ENCODE measurements at places on chromosomes 7 and 10.
A peak's percentile ranks its signal among the peaks of the same experiment; 100 is the strongest.

DNA sequence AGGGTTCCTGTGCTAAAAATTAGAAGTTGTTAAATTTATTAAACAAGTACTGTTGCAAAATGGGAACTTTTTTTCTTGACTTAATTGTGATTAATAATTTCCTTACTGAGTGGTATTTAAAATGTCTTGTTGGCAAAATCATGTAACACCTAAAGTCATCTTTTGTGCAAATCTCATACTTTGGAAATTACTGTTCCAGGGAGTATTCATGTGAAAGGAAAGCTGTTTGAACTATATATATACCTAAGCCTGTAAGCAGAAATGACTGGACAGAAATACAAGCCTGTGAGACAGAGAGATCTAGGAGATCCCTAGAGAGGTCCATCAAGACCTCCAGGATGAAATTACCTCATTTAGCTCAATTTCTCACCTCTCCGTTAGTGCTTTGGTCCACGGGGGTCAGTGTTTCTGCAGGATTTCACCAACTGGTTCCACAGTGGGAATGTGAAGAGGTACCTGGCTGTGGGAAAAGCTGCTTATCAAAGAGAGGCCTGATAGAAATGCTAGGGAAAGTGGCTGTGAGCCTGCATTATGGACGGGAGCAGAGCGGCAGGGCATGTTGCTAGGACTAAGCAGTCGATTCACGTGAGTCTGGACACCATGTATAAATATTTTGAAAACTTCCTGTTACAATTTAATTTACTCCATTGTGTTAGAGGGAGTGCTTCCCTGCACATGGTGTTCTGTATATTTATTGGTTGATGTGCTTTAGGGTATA, 7.9 kb downstream of the LUC7L2 start:
- no peaks in the 10 kb centered on the region for H3K36me3 ChIP-seq
- no peak overlapping the region for H3K4me3 ChIP-seq
- H3K4me1 ChIP-seq = no peaks in the 10 kb centered on the region
- no peak for DNase-seq
- no peaks in the 10 kb centered on the region for H3K27me3 ChIP-seq

GRCh38 chr10:69223028-69223342, 2.9 kb downstream of the HKDC1 start:
- H3K4me3 ChIP-seq = no peak overlapping the region
- H3K27me3 ChIP-seq = no peaks in the 10 kb centered on the region
- no peaks in the 10 kb centered on the region for H3K36me3 ChIP-seq
- peaks cover 6% of the 10 kb centered on the region for H3K4me1 ChIP-seq
- DNase-seq = no peak

DNA sequence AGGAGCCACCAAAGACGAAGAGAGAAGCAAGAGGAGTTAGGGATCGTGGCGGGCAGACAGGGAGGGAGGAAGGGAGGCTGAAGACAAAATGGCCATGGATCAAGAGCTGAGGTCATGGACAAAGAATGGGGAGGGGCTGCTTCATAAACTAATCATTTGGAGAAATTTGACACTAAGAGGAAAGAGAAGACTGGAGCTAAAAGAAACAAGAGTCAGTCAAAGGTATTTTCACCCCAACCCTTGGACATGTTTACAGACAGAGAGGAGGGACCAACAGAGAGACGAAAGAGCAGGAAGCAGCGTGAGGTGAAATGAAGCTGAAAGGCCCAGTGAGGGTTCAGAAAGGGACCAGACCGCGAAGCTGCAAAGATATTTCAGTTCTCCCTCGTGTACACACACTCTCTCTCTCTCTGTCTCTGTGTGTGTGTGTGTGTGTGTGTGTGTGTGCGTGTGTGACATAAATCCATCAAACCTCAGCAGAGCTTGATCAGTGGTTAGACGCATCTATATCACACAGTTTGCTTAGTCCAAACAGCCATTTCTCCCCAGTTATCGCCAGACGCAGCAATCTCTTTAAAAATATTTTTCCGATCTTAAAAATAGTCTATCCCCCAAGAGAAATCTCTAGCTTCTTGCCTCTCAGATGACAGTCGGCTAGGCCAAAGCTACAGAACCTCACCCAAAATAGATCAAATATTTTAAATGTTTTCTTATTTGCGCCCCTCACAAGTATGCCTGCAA, 12.5 kb upstream of the CALD1 start:
- no peaks in the 10 kb centered on the region for H3K36me3 ChIP-seq
- H3K4me1 ChIP-seq = no peaks in the 10 kb centered on the region
- no peak overlapping the region for H3K4me3 ChIP-seq
- H3K27ac ChIP-seq = peak overlapping the region; percentile 73
- no peak for DNase-seq

GRCh38 chr7:103560136-103560535, 114.1 kb upstream of the SLC26A5 start:
- H3K4me3 ChIP-seq = no peak overlapping the region
- no peaks in the 10 kb centered on the region for H3K36me3 ChIP-seq
- H3K4me1 ChIP-seq = no peaks in the 10 kb centered on the region
- no peak overlapping the region for H3K27ac ChIP-seq
- DNase-seq = no peak

GRCh38 chr7:100629117-100629716, 12.1 kb downstream of the TFR2 start:
- H3K27me3 ChIP-seq = no peaks in the 10 kb centered on the region
- H3K36me3 ChIP-seq = no peaks in the 10 kb centered on the region
- no peak for DNase-seq
- no peak overlapping the region for H3K27ac ChIP-seq

Measured in uterus (tissue), 4 donors.